ENCODE measurements at places on chromosomes 6 and 20.

DNA sequence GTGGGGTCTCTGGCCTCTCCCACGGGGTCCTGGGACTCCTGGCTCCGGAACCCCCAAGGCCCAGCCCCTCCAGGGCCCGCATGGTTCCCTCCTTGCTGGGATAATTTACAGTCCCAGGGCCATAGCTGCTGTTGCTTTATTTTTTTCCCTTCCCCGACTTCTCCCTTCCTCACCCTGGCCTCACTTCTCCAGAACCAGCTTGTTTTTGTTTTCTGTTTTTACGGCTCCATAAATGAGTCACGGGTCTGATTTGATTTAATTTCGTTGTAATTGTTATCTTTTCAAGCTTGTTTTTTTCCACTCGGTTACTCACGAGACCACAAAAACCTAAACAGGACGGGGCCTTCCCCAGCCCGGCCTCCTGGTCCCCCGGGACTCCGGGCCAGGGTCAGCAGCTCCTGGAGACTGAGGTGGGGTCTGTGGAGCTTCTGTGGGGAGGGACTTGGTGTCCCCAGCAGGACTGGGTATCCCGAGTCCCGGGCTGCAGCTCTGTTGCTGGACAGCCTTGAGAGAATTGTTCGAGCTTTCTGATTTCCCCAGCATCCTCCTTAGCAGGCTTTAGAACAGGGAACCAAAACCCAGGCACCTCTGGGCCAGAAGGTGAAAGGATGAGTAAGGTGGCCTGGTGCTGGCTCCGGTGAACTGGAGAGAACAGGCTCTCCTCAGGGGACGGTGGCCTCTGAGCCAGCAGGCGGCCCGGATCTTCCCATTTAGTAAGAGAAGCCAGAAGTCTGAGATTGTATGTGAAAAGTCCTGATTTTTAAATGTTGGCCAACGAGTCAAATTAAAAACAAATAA is 94.9 kb downstream of the CEBPB start:
- DNase-seq = no peak

- DNase-seq = no peak
These were observed 3.6 kb downstream of the BCL2L1 start for GRCh38 chr20:31718952-31719643.

DNA sequence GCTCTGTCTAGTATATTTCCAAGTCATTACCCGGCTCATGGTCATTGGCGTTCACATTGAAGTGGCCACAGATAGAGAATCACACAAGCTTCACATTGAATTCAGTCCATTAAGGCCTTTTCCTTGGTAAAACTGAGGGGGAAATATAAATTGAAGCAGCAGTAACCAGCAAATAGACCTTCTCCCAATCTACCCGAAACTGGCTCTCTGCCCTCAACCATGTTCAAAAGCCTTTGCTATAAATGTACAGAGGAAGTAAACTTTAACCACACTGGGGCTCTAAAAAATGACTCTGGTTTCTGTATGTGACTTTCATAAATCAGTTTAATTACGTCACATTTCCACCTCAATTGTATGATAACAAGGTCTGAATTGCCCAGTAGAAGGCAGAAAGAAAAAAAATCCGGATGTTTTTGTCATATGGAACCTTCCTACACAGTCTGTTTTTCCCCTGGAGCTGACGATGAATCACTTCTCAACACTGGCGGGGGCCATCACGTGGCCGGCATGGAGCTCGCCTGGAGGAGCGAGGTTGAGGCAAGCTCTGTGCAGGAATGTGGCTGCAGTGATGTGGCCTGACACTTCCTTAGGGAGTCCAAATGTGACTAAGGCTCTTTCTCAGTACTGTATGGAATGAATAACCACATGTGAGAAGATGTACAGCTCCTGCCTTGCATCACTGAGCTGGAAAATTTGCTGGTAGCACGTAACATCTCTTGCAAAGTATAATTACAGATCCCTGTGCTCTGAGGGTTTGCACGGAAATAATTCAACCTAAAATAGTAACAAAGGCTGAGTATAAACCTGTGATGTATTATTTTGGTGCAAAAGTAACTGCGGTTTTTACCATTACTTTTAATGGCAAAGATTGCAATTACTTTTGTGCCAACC is 58.6 kb upstream of the SNX9 start:
- DNase-seq = peak; percentile 72

GRCh38 chr20:41769592-41770018 is 151.4 kb upstream of the CHD6 start:
- DNase-seq = no peak

- DNase-seq = no peak
These were observed 42.8 kb downstream of the PFDN4 start for GRCh38 chr20:54250691-54251090.

DNA sequence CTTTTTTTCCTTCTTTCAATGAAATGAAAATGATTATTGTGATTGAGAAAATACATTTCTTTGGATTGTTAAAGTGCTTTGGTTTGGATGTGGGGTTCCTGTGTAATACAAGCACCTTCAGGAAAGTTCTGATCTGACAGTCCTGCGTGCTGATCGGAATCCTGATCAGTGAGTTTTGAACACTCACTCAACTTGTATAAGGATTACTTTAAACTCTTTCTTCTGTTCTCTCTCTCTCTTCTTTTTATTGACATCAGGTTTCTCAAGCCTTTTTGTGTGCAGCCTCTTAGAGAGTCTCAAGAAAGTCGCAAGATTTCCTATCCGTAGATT is 710 bp downstream of the TINAG start:
- DNase-seq = no peak

GRCh38 chr6:158729906-158730540 is 80.2 kb downstream of the SYTL3 start:
- DNase-seq = no peak

- DNase-seq = no peak
These were observed 12.2 kb downstream of the DUSP15 start for GRCh38 chr20:31857861-31858759.

DNA sequence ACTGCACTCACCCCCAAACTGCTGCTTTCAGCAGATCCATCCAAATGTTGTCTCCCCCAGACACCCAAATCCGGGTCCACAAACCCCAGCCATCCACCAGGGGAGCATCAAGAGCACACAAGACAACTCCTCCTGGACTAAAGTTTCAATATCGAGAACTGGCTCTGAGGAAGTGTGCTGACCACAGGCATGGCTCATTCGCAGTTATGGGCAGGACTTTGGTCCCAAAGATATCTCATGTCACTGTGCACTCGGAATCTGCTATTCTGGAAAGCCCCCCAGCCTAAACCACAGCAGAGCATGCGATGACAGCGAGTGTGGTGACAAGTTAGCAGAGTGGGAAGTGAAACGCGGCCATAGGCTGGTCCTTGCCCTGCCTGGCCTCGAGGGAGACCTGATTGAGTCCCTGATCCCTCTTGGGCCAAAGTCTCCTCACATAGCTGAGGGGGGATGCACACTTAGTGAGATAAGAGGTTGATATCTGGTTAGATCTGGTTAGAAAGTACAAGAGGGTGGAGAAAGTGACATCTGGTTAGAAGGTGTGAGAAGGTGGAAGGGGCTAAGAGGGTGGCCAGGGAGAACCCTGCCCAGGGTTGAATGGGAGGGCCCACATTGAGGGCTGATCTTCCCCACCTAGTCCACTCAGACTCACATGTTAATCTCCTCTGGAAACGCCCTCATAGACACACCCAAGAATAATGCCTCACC is 149.7 kb downstream of the MRPL14 start:
- DNase-seq = no peak

DNA sequence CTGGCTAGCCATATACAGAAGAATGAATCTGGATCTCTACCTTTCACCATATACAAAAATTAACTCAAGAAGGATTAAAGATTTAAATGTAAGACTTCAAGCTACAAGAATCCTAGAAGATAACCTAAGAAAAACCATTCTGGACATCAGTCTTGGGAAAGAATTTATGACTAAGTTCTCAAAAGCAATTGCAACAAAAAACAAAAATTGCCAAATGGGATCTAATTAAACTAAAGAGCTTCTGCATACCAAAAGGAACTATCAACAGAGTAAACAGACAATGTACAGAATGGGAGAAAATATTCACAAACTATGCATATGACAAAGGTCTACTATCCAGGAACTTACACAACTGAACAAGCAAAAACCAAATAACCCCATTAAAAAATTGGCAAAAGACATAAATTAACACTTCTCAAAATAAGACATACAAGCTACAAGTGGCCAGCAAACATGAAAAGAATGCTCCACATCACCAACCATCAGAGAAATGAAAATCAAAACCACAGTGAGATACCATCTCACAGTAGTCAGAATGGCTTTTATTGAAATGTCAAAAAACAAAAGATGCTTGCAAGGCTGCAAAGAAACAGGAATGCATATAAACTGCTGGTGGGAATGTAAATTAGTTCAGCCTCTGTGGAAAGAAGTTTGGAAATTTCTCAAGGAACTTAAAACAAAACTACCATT is 66.8 kb upstream of the RSPO3 start:
- no peak for DNase-seq

- DNase-seq = no peak
These were observed 67.7 kb upstream of the GCM1 start for GRCh38 chr6:53216301-53216700.

DNA sequence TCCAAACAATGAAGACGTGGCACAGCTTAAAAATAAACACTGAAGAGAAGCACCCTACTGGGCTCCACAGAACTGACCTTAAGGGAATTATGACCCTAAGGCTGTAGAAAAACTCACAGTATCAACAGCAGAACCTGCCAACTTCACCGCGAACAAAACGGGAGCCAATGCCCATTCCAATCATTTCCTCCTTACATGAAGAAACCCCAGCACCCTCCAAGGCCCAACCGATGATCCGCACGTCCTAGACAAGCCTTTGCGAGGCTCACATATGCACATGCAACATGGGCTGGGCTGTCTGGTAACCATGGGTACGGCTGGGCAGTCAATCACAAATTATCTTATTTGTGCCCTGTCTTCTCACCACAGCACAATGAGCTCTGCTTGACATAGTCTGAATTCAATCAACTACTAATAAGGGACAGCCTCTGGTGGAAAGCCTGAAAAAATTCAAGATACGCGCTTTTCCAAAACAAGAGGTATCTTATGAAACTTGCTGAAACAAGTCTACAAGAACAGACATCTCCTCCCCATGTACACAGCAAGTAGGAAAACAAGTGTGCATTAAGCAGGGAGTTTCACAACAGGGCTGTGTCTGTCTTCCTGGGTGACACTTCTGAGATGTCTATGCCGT is 1.7 kb downstream of the DIDO1 start:
- no peak for DNase-seq

DNA sequence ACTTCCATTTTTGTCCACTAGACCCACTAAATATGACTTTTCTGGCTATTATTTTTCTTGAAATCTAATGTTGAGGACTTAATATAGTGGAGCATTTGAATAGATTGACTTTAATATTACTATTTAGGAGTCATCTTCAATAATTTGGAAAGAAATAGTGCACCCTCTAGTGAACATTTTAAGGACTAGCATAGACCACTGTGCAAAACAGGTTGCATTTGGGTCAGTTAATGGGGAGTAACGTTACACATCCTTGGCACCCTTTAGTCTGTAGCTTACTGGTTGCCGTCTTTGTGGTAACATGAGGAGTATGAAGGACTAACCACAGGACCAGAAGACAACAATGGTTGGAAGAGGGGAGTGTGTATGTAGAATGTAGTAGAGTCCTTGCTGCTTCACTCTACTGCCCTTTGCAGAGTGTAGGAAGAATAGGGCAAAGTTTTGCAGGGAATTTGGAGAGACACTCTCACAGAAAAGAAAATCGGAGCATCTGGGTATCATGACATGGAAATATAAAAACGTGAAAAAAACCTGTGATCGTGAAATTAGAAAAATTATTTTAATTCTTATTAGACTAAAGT is 25.2 kb downstream of the RFPL4B start:
- no peak for DNase-seq

DNA sequence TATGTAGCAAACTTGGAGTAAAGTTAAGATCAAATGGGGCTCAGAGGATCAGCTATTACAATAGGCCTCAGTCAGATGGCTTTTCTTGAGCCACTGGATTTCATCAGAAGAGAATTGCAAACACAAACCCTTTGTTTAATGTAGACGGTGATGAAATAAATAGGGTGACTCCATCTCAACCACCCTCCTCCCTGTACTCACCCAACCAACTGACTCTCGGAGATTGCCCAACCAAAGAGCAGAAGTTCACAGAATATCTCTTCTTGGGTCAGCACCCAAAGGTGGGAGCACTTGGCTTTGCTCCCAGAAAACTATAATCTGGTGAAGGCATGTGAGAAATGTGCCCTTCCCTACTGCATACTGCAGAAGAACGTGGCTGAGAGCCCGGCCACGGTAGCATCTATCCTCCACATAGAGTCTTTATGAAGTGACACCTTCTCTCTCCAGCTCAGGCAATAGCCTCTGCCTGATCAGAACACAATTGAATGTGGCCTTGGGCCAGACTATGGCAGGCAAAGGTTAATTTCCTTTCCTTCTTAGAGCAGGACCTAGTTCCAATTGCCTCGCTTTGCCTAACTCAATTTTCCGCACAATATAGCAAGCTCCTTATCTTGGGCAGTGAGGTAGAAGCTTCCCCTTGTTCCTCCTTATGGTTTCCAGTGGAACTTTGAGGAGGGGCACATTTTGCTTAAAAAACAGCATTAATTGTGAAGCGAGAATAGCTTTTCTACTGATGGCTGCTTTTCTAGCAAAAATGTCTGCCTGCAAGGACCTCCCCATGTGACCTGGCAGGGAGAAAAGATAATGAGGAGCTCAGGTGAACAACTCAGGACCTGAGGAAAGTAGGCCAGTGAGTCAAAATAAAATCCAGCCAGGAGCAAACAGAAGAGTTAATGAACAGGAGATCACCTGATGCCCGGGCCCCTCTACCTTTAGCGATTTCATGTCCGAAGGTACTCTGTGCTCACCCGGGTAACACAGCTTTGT is 79.4 kb downstream of the GFOD1 start:
- no peak for DNase-seq

DNA sequence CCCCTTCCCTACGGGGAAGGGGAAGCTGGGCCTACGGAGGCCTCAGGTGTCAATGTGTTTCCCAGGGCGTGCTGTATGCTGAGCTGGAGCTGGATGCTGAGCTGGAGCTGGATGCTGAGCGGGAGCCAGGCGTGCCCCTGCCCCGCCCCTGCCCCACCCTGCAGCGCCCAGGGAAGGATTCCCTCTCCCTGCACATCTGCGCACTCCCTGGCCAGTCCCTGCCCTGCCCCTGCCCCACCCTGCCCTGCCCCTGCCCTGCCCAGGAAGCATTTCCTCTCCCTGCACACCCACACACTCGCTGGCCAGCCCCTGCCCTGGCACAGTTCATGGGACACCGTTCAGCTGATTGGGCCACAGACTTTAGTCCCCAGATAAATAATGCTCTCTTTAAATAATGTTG is 196.8 kb downstream of the SMOC2 start:
- no peak for DNase-seq

DNA sequence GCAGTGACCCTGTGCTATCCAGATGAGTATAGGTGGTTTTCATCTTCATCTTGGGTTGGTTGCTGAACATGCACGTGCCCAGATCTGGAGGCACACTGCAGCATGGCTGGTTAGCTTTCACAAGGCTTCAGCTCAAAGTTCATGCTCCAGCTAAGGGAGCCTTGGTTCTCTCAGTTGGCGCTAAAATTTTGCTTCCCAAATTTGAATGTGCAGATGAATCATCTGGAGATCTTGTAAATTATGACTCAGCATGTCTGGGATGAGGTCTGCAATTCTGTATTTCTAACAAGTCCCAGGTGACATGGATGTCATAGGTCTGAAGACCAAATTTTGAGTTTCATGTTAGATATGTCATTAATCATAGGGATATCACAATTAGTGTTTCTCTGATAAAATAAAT is 230.8 kb downstream of the FOXA2 start:
- DNase-seq = no peak
